NCI-H69 (cell line): ENCODE measurements at places on chromosomes 4 and X.

GRCh38 chr4:169664615-169665014 is 44.2 kb downstream of the CLCN3 start:
- no peak for DNase-seq

DNA sequence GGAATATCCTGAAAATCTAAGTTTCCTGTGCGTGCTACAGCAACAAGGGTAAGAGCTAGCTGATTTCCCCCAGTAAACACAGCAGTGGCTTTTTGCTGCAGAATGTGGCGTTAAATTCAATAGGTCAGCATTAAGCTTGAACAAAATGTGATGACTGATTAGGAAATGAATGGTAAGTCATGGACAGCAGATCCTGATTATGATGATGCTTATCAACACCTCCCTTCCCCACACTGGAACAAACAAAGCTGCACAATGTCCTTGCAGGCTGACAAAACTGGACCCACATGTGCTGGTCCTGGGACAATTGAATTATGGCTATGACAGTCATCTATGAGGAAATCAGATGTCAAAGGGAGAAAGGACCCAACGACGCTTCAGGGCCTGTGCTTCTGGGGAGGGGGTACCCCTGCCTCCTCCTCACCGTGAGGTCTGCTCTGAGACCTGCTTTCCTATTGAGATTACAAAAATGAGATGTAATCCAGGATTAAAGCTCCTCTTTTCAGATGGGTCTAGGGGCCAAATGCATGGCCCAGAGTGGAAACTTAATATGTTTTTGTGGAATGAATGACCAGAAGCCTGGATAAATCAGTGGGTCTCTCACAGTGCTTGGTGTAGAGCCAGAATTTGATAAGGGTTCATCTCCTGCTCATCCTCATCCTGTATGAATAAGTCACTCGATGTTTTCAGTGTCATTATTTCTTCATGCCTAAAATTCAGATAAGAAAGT is 32.0 kb upstream of the BOD1L1 start:
- DNase-seq: no peak

GRCh38 chr4:169272265-169272886 is 1.6 kb upstream of the SH3RF1 start:
- peak; percentile 11 for DNase-seq

DNA sequence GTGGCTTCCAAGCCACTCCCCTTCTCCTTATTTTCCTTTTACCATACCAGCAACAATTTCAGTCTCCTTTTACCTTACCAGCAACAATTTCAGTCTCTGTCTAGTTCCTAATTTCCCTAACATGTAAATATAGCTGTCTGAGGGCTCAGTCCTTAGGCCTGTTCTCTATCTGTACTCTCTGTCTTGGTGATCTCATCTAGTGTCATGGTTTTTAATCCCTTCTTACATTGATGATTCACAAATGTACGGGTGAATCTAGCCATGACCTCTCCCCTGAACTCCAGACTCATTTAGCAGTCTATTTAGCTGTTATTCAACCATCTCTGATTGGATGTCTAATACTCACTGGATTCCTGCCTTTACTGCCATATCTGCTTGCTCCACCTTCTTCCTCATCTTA is 7.2 kb downstream of the IL15 start:
- no peak for DNase-seq

GRCh38 chrX:7390441-7390840 is 242.5 kb upstream of the PUDP start:
- DNase-seq: no peak
